ENCODE measurements at places on chromosomes 7 and 10.
A peak's percentile ranks its signal among the peaks of the same experiment; 100 is the strongest.

GRCh38 chr10:113097036-113097435 lies 147.0 kb downstream of the TCF7L2 start:
- DNase-seq, result no peak

DNA sequence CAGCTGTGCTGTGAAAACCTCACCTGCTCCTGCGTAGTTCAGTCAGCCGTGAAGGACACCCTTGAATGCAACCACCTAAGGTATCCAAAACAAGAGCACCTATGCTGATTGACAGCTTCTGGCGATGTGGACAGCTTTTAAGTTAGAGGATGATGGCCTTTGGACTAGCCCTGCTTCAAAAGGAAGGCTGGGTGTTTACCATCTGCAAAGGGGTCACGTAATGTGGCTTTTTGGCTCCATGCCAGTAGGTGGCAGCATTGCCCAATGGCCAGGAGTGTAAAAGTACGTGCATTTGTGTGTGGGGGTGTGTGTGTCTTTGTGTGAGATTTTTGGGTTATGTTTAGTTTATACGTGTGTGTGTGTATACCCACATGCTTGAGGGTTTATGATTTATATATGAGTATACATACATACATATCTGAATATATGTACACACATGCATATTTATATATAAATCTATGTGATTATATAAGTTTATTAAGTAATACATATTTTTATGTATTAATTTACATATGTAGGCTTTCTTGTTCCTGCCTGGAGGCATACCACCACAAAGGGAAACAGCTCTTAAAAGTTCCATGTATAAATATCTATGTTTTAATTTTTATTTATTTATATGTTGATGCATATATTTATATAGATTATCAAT lies 236.3 kb upstream of the ANKRD30A start:
- DNase-seq, result no peak

DNA sequence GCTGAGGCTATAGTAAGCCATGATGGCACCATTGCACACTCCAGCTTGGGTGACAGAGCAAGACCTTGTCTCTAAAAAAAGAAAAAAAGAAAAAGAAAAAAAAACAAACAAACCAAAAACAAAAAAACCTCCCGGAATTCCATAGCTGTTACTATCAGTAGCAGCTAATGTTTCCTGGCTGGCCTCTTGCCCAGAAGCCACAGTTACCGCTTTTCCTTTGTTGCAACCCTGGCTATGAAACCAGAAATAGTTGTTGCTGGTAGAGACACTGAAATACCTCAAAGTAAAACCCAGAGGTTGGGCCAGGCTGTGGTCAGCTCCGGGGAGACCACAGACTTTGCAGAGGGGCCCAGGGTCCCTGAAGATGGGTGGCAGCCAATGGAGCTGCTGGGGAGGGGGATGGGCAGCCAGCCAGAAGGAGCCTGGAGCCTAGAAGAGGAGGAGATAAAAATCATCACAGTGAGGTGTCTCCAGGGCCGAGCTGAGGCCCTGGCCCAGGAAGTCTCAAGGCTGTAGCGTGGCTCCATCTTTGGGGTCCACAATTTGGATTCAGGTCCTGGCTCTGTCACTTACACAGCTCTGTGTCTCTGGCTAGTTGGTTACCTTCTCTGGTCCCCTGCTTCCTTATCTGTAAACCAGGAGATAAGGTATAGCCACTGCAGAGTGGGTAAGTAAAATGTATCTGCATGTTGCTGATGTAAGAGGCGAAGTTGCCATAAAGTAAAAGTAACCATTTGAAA lies 3.4 kb upstream of the CHST12 start:
- peak; percentile 20 for DNase-seq

DNA sequence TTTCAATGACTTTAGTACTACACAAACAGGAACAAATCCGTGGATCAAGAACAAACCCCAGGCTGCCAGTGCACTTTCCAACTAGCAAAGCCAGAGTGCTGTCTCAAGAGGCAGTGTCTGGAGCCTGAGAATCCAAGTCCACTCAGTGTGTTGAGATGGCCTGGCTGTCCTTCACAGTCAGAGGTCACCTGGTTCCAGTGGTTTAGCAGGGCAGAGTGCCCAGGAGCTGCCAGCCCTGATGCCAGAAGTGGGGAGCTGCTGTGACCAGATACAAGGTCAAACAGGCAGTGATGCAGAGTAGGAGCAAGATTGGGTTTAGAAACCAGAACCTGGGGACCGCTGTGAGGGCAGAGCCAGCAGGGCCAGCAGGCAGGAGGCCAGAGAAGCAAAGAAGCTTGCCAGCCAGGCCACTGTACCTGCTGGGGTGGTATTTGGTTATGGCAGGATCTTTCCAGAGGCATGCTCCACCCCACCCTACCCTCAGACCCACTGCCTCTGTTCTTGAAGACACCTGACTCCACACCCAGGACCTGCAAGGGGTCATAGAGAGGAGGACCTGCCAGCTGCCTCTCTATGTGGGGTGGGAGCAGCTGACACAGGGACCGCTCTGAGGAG lies 35.6 kb upstream of the C10orf90 start:
- DNase-seq, result no peak

- no peak for DNase-seq
Observed at GRCh38 chr7:155529845-155530244, 16.5 kb downstream of the CNPY1 start.

GRCh38 chr10:50400694-50401093 lies 149.4 kb upstream of the ASAH2 start:
- DNase-seq, result no peak

Data from C1 segment of cervical spinal cord (tissue), 14 donors.